ENCODE measurements at places on chromosomes 7 and 10.
A peak's percentile ranks its signal among the peaks of the same experiment; 100 is the strongest.

DNA sequence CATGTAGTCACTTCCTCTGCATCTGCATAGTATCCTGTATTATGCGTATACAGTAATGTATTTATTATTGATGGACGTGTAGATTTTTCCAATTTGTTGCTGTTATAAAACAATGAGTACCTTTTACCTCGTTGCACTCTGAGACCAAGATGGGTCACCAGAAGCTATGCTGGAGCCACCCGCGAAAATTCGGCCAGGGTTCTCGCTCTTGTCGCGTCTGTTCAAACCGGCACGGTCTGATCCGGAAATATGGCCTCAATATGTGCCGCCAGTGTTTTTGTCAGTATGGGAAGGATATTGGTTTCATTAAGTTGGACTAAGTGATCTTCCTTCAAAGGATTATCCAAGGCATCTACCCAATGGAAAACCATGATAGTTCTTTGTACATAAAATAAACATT lies 1.0 kb downstream of the PSMC2 start:
- DNase-seq, result no peak
- peaks cover 4% of the 10 kb centered on the region for H3K36me3 ChIP-seq
- H3K4me3 ChIP-seq, result peak overlapping the region; percentile 74
- no peaks in the 10 kb centered on the region for H3K27me3 ChIP-seq
- no peak overlapping the region for H3K27ac ChIP-seq

DNA sequence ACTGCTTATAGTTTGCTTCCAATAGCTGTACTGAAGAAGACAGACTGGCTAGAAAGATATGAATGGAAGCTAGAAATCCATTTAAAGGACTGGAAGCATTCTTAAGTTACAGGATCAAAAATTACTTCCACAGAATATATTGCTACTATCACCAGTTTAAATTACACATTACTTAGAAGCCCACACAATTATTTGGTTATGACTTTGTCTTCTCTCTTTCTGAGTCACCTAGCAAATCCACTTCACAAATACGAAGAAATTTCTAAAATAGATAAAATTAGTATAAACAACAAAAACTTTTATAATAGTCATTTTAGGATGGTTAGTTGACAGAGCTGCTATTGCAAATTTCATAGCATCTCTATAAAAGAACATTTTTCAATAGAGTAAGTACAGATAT lies 108.1 kb downstream of the SNX13 start:
- H3K27ac ChIP-seq, result no peak overlapping the region
- no peak overlapping the region for H3K4me3 ChIP-seq
- H3K36me3 ChIP-seq, result no peaks in the 10 kb centered on the region
- no peaks in the 10 kb centered on the region for H3K27me3 ChIP-seq
- H3K4me1 ChIP-seq, result no peaks in the 10 kb centered on the region
- DNase-seq, result no peak

DNA sequence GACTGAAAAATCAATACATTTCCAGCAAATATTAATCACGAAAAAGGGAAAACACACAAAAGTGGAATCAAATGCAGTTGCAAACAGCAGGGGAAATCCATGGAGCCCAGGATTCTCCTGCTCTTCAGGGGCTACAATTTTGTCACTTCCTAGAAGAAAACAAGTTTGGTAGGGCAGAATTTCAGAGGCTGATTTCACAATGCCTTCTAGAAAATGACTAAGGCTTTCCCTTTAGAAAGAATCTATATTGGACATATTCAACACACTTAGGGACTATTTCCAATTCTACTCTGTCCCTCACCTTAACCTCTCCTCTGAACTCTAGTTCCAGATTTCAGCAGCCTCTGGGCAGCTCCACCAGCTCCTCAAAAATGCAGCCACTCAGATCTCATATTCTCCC lies 111.3 kb downstream of the HECTD2 start:
- no peak for DNase-seq
- H3K27ac ChIP-seq, result no peak overlapping the region
- peaks cover 6% of the 10 kb centered on the region for H3K36me3 ChIP-seq
- H3K4me1 ChIP-seq, result no peaks in the 10 kb centered on the region

- H3K36me3 ChIP-seq, result no peaks in the 10 kb centered on the region
- no peaks in the 10 kb centered on the region for H3K4me1 ChIP-seq
- H3K27ac ChIP-seq, result no peak overlapping the region
- H3K4me3 ChIP-seq, result no peak overlapping the region
Measured at GRCh38 chr10:35214607-35215020, 88.0 kb downstream of the CREM start.

DNA sequence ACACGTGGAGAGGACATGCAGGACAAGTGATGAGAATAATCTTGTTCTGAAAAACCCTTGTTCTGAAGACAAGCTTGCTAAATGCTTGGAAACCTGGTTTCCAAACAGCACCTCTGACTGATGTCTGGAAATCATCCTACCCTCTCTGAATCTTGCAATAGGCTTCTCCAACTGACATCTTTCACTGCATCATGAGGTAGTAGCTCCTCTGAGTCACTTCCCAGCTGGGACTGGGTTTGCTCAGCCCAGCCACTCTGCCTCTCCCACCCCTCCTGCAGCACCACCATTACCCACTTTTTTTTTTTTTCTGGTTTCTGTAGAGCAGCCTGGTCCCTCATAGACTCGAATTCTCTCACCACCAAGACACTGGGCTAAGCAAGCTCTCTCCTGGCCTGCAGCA lies 919.8 kb downstream of the GRID1 start:
- no peak overlapping the region for H3K27ac ChIP-seq
- DNase-seq, result no peak
- H3K4me3 ChIP-seq, result no peak overlapping the region
- no peaks in the 10 kb centered on the region for H3K36me3 ChIP-seq
- no peaks in the 10 kb centered on the region for H3K4me1 ChIP-seq
- no peaks in the 10 kb centered on the region for H3K27me3 ChIP-seq

DNA sequence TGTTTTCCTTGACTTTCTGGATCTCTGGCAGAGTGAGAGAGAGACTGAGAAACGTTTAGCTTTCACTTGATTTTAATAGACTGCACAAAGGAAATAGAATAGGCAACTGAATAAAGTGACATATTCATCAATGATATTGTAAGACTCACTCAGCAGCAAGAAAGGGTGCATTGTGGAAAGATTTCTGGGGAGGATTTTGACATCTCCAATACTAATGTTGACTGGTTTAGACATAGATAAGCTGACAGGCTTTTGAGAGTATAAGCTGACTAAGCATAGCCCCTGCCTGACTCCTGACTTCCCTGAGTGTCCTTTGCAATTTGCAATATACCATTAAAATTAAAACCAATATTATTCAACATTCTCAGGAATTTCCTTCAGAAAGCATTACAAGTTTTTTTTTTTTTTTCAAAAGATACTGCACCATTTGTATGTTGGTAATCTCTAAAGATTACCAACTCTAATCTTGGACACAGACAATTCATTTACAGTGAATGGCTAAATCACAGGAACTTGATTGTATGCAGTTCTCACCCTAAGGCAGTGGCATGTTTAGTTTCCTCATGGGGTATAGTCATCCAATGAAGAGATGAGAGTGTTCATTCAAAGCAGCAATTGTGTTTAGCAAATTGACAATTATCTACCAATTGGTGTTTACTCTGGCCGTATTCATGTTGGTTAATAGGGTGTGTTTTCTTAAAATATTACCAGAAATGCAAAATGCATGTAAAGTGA lies 325.6 kb downstream of the SORCS3 start:
- H3K27ac ChIP-seq, result no peak overlapping the region
- H3K4me1 ChIP-seq, result no peaks in the 10 kb centered on the region

DNA sequence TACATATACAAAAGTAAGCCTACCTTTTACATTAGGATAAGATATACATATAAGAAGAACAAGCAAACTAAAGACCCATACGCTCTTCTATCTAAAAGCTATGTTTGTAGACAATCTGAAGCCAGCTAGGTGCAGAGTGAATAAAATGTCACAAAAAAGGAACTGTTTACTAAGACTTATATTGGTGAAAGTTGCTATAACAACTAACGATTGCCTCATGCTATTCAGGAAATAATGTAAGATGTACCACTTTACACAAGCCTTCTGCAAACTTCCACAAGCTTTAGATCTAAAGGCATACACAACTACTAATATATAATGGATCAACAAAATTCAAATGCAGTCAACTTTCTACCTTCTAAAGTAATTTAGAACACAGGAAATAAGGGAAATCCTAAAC lies 175.1 kb downstream of the SRPK2 start:
- no peaks in the 10 kb centered on the region for H3K27me3 ChIP-seq
- H3K4me3 ChIP-seq, result no peak overlapping the region
- peaks cover 5% of the 10 kb centered on the region for H3K4me1 ChIP-seq
- H3K36me3 ChIP-seq, result no peaks in the 10 kb centered on the region

- H3K36me3 ChIP-seq, result no peaks in the 10 kb centered on the region
- H3K27ac ChIP-seq, result no peak overlapping the region
- no peak for DNase-seq
- no peaks in the 10 kb centered on the region for H3K4me1 ChIP-seq
- H3K4me3 ChIP-seq, result no peak overlapping the region
Measured at GRCh38 chr7:35551321-35552081, 143.4 kb downstream of the HERPUD2 start.

DNA sequence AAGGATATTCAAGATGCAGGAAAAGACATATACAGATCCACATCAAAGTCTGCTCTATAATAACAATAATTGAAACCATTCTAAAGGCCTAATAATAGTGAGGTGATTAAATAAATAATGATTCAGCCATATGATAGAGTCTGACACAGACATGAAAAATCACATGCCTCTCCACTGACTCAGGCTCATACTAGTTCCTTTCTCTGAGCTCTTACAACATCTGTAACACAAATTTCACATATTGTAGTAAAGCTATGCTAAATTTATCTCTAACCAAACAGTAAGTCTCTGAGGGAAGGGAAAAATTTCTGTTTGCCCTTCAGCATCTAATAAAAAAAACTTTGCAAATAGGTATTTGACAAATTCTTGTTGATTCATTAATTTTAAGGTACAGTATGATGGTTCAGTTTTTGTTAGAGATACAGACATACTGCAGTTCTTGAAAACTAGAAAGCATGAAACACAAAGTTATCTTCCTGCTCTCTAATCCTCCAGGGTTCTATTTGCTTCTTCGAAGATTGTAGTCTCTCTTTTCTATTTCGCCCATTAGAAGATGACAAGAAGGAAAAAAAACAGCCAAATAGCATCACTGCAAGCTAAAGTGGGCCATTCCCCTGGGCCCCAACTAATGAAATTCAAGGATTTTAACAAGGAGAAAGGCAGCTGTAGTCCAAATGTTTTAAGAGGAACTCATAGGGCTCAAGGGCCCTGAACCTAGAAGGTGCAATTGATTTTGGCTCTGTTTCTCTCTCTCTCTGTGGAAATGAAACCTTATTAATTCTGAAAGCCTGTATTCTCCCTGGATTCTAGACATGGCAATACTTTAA lies 53.9 kb downstream of the CUBN start:
- peak overlapping the region; percentile 43 for H3K27ac ChIP-seq
- no peaks in the 10 kb centered on the region for H3K4me1 ChIP-seq
- no peak for DNase-seq
- no peak overlapping the region for H3K4me3 ChIP-seq
- H3K27me3 ChIP-seq, result no peaks in the 10 kb centered on the region
